ENCODE measurements at places on chromosomes 6 and 20.

- DNase-seq: no peak
These were observed 66.3 kb downstream of the NOL4L start for GRCh38 chr20:32518593-32519380.

DNA sequence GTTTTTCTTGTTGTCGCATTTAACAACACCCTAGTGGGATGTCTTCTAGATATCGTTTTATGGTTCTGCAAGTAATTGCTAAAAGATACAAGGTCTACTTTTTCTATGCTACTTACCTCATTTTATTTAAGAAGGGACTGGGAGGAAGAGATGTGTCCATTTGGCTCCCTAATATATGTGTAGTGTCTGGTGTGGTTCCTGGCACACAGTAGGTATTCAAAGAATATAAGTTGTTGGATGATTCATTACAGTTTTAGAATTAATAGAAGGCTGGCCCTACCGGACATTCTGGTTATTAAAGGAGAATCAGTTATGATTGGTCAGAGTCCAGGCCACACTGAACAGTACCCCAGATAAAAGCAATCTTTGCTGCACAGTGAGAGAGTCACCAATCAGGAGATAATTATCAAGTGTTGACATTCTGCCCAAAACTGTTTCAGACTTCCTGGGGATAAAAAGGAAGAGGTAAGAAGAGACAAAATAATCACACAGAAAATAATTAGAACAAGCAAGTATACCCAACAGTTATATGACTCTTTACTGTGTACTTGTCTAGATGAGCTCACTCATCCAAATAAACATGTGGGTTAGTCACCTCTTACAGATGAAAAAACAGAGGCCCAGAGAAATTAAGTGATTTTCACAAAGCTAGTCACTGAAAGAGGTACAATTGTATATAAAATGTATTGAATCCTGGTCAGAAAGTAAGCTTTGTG, 7.0 kb downstream of the TMEM244 start:
- peak; percentile 71 for DNase-seq

DNA sequence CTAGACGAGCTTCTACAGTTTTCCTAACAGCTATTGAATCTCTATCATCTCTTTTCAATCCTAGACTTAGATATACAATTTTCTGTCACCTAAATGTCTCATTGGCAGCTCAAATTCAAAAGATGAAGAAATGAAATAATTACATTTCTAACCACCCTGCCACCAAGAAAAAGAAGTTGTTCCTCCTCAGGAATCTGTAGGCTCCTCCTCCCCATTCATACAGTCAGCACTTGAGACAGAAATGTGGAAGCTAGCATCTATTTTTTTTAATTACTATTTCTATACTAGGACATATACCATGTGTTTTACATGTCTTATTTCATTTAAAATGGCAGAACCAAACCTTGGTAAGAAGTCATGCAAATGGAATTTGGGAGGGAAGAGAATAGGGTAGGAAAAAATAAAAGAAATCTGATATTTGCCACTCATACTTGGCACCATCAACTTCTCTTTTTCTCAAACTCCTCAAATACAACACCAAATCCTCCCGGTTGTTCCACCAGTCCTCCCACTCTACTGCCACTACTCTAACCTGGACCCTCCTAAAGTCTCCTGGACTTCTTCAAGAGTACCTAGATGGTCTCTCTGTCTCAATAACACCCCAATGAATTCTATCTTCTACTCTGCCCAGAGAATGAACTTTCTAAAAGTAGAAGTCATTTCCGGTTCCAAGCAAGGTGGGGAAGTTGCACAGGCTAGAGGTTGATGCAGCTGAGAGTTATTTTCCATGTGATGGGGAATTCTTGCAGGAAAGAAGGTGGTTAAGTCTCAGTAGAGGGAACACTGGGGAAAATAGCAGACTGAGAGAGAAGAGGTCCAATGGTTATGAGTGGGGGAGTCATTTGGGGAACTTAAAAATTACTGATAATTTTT, 54.1 kb downstream of the ATXN1 start:
- no peak for DNase-seq

DNA sequence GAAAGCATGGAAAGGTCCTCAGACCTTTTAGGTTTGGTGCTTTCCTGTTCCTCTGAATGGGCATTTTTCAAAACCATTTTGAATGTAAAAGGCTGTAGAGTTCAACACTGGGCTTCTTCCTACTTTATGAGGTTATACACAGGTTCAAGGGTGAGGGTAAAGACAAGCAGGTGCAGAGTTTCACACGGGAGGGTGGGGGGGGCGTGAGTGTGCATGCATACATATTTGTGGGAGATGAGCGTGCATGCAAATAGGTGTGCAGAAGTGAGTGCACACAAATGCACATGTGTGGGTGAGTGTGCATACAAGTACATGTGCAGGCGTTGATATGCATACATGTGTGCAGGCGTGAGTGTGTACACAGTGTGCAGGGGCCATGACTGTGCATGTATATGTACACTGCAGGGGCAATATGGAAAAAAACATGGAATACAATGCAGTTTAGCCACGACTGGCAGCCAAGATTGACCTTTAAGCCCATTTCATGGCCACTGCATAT, 183.1 kb downstream of the GMPR start:
- DNase-seq: no peak

DNA sequence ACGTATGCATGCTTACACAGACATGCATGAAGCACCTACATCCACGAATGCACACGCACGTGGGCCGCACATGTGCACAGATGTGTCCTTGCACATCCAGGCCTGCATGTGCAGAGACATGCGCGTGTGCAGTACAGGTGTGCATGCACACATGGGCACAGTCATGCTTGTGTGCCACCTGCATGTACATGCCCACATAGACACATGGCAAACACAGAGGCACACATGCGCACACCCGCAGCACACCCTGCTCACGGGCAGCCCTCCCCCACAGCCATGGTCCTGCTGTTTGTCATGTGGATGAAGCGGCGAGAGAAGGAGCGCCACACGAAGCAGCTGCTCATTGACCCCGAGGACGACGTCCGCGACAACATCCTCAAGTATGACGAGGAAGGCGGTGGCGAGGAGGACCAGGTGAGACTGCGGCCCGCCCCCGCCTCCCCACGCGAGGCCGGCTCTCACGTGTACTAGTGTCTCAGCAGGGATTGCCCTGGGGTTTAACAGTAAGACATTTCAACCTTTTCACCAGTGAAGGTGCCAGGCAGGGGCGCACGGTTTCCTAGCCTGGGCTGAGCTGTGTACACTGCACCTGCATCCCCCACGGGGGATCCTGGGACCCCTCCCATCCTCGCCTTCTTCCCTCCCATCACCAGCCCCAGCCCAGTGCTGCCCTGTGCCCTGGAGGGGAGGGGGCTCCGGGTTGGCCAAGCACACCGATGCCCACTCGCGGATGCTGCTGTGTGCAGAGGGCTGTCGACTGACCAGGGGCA, 132.8 kb downstream of the TAF4 start:
- DNase-seq: no peak

GRCh38 chr6:16472349-16473069, 234.1 kb downstream of the GMPR start:
- DNase-seq: peak; percentile 23

DNA sequence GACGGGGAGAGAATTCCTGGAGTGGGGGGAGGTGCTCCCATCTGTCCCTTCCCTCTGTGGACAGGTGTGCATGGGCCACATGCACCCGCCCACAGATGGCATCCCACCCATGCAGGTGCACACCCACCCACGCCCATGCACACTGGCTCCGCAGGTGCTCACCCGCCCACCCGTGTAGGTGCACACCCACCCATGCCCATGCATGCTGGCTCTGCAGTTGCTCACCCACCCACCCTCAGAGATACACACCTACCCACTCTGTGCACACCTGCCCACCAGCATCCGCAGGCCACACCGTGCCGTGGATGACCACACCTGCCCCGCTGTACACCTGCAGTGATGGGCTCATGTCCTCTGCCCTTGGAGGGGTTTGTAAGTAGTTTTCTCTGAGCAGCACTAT, 132.0 kb downstream of the PHACTR3 start:
- DNase-seq: no peak

DNA sequence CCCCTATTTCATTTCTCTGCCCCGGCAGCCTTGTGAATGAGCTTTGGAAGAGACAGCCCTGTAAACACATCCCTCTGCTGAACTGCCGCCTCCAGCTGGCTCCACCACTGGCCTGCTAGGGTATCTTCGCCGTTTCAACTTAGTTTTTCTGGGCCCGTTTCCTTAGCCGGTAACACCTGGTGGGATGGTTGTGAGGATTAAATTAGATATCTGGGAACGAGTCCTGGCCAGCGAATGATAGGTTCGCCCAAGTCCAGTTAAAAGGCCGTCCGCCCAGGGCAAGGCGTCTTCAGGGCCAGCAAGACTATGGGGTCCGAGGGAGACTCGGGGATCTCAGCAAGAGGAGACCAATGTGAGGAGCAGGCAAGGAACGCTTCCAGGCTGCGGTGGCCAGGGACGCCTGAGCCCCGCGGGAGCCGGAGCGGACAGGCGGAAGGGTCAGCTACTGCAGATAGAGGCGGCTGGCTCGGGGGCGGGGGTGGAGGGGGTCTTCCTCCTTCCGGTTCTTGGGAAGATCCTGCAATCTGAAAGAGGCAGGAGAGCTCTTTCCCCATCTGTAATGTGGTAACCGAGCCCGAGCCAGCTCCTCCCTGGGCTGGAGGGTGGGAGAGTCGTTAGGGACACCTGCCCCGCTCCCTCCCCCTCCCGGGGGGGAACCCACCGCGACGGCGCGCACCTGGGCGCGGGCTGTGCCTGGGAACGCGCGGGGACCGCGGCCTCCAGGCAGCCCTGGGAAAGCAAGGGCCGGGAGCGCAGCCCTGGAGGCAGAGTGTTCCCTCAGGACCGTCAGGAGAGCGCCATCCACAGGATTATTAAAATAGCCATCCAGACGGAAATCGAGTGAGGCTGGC, 4.5 kb upstream of the PTCRA start:
- no peak for DNase-seq

DNA sequence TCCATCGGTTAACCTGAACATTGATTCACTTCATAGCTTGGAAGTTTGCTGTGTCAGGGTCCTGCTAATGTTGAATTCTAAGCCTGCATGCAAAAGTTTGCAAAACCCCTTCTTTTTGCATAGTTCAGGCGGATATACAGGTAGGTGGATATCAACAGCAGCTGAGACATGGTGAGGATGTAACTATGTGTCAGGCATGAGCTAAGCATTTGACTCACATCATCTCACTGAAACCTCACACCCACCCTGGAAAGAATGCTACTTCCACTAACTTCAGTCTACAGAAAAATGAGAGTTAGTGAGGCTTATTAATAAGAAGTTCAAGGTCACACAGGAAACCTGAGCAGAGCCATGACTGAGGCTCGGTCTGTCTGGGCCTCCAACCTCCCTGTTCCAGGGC, 276.9 kb downstream of the BMP7 start:
- DNase-seq: peak; percentile 7

DNA sequence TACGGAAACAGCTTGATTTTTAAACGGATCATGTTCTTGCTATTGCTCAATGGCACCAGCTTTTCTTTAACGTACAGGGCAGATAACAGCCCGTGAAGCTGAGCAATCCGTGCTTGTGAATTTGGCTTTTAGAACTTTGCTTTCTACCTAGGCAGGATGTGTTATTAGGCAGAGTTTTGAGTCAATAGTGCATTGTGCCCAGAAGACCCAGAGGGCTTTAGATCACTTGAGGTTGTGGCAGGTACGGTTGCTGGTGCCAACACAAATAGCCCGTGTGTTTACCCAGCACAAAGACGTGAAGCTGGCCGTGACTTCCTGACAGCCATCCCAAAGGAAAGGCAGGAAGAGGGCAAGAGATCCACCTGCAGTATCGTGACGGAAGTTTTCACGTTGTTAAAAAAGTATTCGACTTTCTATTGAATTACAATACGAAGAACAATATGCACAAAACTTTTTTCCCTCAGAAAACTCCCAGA, 117.4 kb upstream of the FRMD1 start:
- no peak for DNase-seq

- no peak for DNase-seq
These were observed 109.8 kb downstream of the JAG1 start for GRCh38 chr20:10563935-10564492.

DNA sequence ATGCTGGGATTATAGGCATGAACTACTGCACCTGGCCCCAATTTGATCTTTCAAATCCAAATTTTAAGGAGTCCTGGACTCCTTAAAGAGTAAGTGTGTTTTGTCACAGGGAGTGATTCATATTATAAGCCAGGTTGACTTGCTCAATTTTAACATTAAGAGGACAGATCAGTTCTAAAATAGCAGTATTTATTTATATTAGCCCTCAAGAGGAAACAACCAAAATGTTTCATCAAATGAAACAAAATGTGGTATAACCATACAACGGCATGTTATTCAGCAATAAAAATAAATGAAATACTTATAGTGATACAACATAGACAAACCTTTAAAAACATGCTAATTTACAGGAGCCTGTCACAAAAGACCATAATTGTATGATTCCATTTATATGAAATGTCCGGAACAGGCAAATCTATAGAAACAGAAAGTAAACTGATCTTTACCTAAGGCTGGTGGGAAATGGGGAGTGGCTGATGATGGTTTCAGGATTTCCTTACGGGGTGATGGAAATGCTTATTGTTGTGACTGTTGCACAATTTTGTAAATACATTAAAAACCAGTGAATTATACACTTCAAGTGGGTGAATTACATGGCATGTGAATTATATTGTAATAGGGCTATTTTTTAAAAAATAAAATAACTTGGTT, 637.4 kb downstream of the MMUT start:
- DNase-seq: peak; percentile 6

DNA sequence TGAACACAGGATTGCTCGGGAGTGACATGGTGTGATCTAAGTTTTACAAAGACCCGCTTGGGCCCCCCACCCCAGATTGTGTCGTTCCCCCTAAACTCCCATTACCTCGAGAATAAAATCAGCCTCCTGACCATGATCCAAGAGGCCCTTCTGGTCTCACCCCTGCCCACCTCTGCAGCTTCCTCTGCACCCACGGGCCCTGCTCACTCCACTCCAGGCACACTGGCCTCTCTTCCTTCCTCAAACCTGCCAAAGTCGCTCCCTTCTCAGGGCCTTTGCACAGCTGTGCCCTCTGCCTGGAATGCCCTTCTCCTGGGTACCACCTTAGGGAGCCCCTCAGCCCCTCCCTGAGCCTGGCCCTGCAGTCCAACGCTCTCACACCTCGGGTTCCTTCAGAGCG, 17.9 kb downstream of the TGM2 start:
- no peak for DNase-seq

DNA sequence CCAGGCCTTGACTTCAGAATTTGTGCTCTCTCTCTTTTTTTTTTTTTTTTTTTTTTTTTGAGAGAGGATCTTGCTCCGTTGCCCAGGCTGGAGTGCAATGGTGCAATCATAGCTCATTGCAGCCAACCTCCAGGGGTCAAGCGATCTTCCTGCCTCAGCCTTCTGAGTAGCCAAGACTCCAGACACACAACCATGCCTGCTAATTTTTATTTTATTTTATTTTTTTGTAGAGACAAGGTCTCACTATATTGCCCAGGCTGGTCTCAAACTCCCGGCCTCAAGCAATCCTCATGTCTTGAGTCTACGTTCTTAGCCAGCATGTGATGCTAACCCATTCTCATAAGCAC, 19.4 kb downstream of the TGM2 start:
- no peak for DNase-seq

All from HFFc6 (cell line).